Pulmonary artery endothelial cell (primary cell): ENCODE measurements at places on chromosomes 2 and 18. TPM values are rescaled to one million over a fixed set of nuclear protein-coding genes. Genes with fewer than 3 reads are reported as not detected.

The WDSUB1 gene
- total RNA-seq: 3.2 and 5.7 TPM in 2 replicates

The CRACDL gene
- total RNA-seq: 9.7 and 9.9 TPM in 2 replicates

The OR6B2 gene
- total RNA-seq: not detected in 2 replicates

The BCL2 gene
- 1.3 and 1.4 TPM in 2 replicates for total RNA-seq

The TTN gene
- total RNA-seq: 0.95 and 2.7 TPM in 2 replicates

The MAB21L4 gene
- not detected in 2 replicates for total RNA-seq

The MAL gene
- total RNA-seq: not detected in 2 replicates

The TXNDC2 gene
- total RNA-seq: under 0.01 TPM in 1 of 2 replicates, not detected in the other

The NEUROD1 gene
- total RNA-seq: not detected in 2 replicates

The NETO1 gene
- total RNA-seq: not detected in 2 replicates

The ZNF385B gene
- not detected in 2 replicates for total RNA-seq

The POTEI gene
- 0.07 TPM in 2 replicates for total RNA-seq

The TLX2 gene
- total RNA-seq: not detected in 2 replicates

The GPR45 gene
- total RNA-seq: not detected in 2 replicates

The CDH20 gene
- not detected in 2 replicates for total RNA-seq

The KCNJ3 gene
- total RNA-seq: not detected in 2 replicates

The DUSP2 gene
- 0.42 and 0.53 TPM in 2 replicates for total RNA-seq

The IL1B gene
- 0.46 TPM in 1 of 2 replicates, not detected in the other for total RNA-seq

The SP140 gene
- not detected in 2 replicates for total RNA-seq

The MOCOS gene
- total RNA-seq: 0.79 and 1.3 TPM in 2 replicates

The EVA1A gene
- 110 and 149 TPM in 2 replicates for total RNA-seq

The SH2D6 gene
- total RNA-seq: 0.13 TPM in 1 of 2 replicates, not detected in the other

The AGXT gene
- total RNA-seq: not detected in 2 replicates

The CLEC4F gene
- total RNA-seq: not detected in 2 replicates
